Endothelial cell of umbilical vein (primary cell): ENCODE measurements at places on chromosomes 5 and 9.

GRCh38 chr5:5780253-5780652, 357.8 kb downstream of the ICE1 start:
- no peak for DNase-seq

DNA sequence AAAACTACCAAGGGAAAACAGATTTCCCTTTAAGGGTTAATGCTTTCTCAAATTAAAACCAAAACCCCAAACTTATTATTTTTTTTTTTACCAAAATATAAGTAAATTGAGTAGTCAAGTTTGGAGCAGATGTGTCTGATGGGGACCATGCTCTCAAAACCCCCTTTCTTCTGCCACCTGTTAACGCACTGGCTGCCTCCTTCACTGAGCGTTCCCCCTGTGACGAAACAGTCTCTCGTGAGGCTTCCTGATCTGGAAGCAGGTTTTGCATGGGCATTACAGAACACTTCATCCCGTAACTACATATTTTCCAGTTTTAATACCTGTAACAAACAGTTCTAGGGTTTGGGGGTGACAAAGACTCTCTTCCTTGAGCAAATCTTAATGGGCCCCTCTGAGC, 59.4 kb downstream of the ANKH start:
- no peak for DNase-seq

DNA sequence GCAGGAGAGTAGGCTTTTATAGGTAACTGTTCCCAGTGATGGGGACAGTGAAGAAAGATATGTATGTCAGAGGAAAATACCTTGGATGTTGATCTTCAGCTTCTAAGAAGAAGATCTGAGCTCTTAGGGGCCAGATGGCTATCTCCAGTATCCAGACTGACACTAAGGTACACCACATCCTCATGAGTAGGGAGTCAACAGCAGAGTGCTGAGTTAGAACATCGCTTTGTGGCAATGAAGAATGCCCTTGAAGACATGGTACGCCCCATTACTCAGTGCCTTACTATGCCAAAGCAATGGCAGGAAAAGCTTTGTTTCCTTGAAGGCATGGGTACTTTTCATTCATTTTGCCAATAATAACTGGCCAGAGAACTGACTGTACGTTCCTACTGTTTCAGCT, 263.7 kb downstream of the CEMIP2 start:
- no peak for DNase-seq

- DNase-seq: no peak
These were observed 95.5 kb downstream of the TMEM161B start for GRCh38 chr5:88172847-88173758.

DNA sequence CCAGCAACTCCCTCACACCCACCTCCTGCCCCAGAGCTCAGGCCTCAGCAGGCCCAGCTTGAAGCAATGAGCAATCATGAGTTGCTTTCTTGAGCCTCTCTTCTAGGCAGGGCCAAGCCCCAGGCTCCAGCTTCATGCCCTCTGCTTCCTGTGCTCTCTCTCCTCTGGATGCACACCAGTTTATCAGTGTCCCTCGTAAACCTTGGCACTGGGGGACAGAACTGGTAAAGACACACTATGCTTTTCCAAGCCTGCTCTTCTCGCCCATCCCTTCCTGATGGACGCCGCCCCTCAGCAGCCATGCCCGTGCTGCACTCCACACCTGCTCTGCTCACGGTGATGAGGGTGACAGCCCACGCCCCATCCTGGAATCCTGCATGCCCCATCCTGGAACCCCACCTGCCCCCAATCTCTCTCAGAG, 49.4 kb upstream of the ORM1 start:
- no peak for DNase-seq

DNA sequence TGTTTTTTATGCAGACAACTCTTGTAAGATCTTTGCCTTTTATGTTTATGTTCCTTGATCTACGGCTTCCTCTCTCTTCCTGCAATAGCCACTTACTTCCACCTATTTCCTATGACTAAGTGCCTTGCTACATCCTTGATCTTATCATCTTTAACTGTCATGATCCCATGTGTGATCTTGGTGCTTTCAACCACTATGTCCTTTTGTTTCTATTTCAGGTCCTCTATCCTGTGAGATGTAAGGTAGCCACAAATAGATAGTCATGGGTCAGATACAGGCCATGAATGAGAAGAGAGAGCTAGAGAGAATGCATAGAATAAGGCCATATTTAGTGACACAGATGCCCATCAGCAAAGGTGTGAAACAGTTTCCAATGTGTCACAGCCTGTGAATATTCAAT, 243.6 kb upstream of the HAPLN1 start:
- DNase-seq: peak; percentile 32

- DNase-seq: no peak
These were observed 1849.2 kb upstream of the C9orf72 start for GRCh38 chr9:29422438-29422837.

DNA sequence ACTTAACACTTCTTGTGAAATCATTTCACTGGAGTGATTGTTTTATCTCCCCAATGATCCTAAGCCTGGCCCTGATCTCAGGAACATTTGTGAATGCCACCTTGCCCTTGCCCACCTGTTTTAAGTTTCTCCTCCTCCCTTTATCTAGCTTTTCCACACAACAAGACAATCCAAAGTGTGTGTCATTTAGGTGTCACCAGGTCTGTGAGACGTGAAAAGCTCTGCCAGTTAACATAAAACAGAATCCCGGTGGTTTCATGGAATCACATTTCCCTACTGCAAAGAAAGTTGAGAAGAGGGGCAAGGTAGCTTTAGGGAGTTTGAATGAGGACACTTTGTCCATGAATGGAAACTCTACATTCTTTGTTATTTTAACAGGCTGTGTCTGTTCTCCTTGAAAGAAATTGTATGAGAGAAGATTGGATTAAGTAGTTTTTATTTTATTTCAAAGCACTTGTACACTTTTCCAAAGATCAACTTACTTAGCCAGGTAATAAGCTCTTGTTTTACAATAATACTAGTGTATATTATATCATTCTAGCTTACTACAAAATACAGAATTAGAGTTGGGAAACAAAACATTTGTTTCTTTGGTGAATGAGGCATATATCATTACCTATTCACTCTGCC, 239.0 kb downstream of the ISL1 start:
- no peak for DNase-seq

DNA sequence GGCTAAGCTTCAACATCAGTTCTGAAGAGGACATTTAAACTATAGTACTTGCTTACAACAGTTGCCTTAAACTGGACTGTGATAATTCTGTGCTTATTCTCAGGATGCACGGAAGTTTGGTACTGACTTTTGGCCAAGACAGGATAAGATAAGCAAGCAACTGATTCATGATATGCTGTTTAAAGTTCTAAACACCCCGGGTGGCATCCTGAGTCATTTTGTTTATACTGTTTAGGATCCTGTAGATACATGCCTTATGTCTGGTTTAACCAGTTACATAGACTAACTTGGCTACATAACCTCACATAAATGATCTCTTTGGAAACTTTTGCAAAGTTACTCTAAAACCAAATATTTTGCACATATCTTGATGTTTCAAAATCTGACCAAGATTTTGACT, 95.9 kb downstream of the CDH9 start:
- DNase-seq: no peak

DNA sequence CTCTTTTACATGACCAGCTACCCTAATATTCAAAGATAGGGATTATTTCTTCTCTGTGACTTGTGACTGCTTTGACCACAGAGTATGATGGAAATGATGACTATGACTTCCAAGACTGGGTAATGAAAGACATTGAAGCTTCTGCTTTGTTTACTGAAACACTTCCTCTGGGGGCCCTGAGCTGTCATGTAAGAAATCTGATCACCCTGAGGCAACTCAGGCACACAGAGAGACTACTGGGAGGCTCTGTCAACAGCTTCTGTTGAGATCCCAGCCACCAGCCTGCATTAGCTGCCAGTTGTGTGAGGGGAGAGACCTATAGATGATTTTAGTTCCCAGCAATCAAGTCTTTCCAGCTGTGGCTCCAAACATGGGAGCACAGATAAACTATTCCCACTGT, 76.5 kb downstream of the KCTD16 start:
- DNase-seq: no peak

GRCh38 chr5:119036101-119036762, 34.7 kb upstream of the DMXL1 start:
- peak; percentile 11 for DNase-seq

DNA sequence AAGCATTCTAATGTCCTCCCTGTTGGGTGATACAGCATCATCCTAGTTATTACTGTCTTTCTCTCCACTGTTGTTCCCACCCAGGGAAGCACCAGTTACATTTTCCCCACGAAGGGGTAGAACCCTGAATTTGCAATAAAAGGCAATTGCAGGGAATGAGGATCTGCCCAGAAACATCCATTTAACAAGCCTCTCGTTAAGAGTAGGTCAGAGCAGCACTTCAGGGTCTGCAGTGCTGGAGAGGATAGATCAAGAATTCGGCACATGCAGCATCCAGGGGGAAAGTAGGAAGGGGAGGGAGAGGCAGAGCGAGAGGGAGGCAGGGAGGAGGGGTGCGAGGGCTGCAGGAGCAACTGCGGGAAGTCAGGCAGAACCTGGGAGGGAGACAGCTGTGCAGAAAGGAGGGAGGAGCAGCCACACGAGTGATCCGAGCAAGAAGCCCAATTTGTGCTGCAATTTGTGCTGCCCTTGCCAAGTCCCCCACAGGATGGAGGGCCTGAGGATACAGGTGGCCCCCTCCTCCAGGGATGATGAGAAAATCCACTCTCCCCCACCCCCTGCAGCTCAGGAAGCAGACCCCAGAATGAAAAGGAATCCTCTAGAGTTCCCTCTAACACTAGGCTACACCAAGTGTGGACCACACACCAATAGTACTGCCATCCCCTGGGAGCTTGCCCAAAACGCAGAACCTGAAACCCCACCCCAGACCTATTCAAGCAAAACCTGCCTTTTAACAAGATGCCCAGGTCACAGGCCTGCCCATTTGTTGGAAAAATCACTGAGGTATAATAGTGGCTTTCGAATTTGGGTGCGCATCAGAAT, 62.2 kb downstream of the EPB41L4B start:
- no peak for DNase-seq

DNA sequence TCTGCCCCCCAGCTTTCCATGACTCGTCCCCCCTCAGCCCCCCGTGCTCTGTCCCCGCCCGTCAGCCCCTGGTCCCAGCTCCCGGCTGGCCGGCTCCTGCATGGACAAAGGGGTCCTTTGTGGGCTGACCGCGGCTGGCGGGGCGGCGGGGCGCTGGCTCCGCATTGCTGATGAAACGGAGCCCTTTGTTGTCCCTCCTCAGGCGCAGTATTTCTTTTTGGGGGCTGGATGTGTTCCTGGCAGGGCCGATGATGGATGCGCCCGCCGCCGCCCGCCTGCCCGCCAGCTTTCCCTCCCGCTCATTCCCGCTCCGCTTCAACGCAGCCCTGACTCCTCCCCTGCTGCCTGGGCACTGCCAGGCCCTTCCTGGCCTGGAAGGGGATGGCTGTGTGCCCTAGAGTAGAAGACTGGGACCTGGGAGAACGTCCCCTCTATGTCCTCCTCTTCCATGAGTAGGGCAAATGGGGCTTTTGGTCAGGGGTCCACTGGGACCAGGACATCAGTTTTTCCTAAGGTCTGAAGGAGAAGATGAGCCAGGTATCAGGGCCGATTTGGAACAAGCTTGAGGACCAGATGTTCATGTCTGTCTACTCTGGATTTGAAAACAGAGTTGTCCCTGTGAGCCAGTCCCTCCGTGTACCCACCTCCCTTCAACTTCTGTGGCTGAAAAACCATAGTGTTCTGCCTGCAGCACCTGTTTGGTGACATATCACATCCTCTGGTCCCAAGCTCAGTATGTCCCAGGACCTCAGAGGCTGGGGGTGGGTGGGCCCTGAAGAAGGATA, 29.0 kb downstream of the CXXC5 start:
- DNase-seq: no peak

DNA sequence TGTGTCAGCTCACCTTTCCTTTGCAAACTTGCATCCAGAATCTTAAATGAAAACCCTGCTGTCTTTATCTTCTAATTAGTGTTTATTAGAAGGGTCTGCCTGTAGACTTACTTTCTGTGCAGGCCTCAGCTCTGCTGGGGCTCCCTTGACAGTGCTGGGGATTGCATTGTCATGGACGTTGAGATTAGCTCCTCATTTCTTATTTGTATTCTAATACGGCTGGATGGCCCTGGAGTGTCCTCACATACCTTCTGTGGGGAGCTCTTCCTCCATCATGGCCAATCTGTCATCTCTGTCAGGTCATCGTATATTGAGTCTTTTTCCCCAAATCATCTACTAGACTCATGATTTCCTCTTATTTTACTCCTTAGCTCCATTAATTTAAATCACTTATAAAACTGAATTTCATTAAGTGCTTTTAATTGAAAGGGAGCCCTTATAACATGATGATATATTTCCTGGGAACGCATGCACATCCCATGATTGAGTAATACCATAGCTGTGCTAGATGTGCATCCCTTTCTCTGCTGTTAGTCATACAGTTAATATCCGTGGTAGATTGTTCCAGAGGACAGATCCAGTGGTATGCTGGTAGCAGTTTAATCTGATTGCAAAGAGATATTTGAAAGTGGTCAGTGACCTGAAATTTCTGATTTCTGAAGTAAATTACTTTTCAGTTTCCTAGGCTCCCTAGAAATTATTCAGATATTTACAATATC, 61.6 kb downstream of the ICE1 start:
- no peak for DNase-seq
